ENCODE measurements at places on chromosomes 7 and 10.

- DNase-seq = no peak
Observed at GRCh38 chr10:129104266-129105045, 362.6 kb upstream of the MGMT start.

DNA sequence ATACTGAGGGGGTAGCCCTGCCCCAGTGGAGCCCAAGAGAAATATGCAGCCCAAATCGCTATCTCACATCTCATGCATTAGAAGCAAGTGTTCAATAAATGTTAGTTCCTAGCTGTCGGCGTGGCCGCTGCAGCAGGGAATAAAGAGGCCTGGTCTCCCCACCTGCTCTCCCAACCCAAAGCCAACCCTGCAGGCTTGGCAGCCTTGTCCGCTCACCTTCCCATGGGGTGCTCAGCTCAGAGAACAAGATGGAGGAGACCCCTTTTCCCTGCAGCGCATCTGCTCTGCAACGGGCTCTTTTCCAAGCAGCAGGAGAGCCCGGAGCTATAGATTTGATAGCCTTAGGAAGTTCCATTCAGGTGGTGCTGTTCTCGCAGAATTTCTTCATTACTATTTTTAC is 12.0 kb upstream of the DOCK1 start:
- no peak for DNase-seq

DNA sequence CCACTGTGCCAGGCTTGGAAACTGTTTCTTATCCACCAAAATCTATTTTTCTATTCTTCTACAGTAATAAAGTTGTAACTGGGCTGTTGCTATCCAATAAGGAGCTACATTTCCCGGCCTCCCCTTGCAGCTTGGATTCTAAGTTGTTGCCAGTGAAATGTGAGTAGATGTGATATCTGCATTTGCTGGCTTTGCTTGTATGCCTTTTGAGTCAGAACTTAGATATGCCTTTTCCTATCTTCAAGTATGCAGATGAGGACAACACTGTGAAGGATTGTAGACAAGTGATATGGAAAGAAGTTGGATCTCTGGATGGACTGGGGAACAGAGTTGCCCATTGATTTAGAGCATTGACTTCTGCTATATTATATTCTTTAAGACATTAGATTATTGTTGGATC is 236.9 kb downstream of the REEP3 start:
- no peak for DNase-seq

DNA sequence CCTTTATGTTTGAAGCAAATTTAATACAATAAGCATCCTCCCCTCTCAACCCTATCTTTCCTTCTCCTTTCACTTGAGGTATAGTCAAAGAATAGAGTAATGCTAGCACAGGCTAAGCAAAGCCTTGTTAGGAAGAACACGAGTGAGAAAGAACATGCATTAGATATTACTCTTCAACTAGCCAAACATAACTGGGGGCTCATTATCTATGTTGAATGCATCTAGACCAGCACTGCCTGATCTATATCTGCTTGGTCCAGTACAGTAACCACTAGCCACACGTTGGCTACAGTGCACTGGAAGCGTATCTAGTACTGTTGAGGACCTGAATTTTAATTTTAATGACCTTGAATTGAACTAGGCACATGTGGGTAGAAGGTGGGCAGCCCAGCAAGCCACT is 21.0 kb downstream of the SFMBT2 start:
- DNase-seq = no peak

- no peak for DNase-seq
Observed at GRCh38 chr10:19833170-19833824, 17.1 kb downstream of the PLXDC2 start.

GRCh38 chr7:104700336-104700735 is 313.7 kb upstream of the KMT2E start:
- DNase-seq = no peak

- DNase-seq = no peak
Observed at GRCh38 chr10:86596266-86596665, 58.1 kb upstream of the OPN4 start.

GRCh38 chr7:66952343-66953043 is 31.5 kb downstream of the TMEM248 start:
- no peak for DNase-seq

- DNase-seq = no peak
Observed at GRCh38 chr7:81529785-81530184, 240.1 kb downstream of the HGF start.

All from activated CD4-positive, CD25-positive, alpha-beta regulatory T cell treated with anti-CD3 and anti-CD28 coated beads, Interleukin-2, amount 50 U/mL, for 72 hours (primary cell).